Left ventricle myocardium superior (tissue), 1 donor: ENCODE measurements at places on chromosomes 2 and 18. TPM values are rescaled to one million over a fixed set of nuclear protein-coding genes. Genes with fewer than 3 reads are reported as not detected.
A peak's percentile ranks its signal among the peaks of the same experiment; 100 is the strongest.

GRCh38 chr2:233448220-233448559 lies 93.9 kb downstream of the DGKD start:
- no peak for DNase-seq

CHST9 gene
- total RNA-seq, result 7.0 TPM

GRCh38 chr2:79248776-79249175 lies 89.2 kb upstream of the REG3A start:
- no peak for DNase-seq

- DNase-seq, result no peak
These were observed 43.4 kb downstream of the CABLES1 start for GRCh38 chr18:23178661-23179081.

- DNase-seq, result no peak
These were observed 8.1 kb upstream of the NFATC1 start for GRCh38 chr18:79387615-79388014.

GRCh38 chr2:132593171-132593570 lies 76.8 kb downstream of the LYPD1 start:
- no peak for DNase-seq

- no peak for DNase-seq
These were observed 933.6 kb upstream of the FANCL start for GRCh38 chr2:59174536-59175243.

GRCh38 chr2:219961947-219962498 lies 334.6 kb downstream of the SLC4A3 start:
- no peak for DNase-seq

DNA sequence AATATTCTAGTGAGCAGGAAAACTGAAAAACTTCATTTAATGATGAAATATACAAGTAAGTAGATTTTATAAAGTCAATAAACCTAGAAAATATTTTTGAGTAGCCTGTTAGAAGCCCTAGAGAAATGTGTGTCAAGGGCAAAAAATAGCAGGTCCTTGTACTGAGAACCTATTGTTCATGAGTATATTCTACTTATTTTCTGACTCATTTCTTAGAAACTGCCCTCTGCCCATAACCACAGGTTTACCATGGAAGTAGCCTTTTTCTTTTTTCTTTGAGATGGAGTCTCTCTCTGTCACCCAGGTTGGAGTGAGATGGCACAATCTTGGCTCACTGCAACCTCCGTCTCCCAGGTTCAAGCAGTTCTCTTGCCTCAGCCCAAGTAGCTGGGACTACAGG lies 19.4 kb upstream of the SELENOI start:
- DNase-seq, result no peak

DNA sequence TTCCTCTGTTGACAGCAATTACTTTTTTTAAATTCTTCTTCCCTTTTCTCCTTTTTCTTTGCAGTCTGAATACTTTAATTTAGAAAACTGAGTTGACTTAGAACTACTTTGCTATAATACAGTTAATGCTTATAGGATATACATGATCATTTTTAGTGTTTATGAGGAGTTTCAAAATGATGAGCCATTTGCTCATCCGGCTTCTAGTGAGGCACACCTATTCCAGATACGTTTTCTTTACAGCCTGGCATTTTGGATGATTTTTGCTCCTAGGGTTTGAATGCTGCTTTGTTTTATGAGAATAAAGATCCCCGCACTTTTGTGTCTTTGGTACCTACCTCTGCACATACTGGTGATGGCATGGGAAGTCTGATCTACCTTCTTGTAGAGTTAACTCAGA lies 52.8 kb downstream of the EIF5B start:
- DNase-seq, result no peak

MAL gene
- total RNA-seq, result 3.9 TPM

DNA sequence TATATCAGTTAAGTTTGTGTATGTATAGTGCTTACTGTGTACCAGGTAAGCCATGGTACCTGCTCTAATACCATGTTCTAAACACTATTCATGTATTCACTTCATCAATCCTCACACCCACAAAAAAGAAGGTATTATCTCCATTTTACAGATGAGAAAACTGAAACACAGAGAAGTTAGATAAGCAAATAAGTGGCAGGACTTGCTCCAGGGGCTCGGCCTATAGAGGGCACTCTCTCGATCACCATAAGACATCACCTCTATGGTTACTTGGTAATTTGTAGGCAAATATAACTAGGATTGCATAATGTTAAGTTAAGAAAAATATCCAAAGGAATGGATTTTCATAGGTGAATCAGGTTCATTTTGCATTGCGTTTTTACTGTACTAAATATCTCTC lies 118.1 kb upstream of the FN1 start:
- DNase-seq, result no peak

SCN9A gene
- 1.3 TPM for total RNA-seq

RFX8 gene
- total RNA-seq, result not detected

DNA sequence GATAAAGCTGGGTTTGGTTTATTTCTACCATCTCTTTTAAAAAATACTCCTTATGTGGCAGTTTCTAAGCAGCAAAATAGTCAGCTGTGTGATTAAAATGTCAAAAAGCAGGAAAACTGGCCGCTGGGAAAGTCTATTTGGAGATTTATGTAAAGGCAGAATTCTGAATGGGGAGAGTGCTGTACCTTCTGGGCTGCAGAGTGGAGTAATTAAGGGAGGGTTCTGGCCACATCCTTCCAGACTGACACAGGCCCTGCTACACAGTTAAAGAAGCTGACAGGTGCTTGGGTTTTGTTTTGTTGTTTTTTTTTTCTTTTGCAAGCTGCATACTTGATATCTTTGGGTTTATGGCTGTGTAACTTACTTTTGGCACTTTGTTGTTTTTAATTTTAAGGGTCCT lies 157.2 kb downstream of the WDSUB1 start:
- DNase-seq, result no peak

GRCh38 chr2:173755798-173756197 lies 209.4 kb downstream of the SP3 start:
- no peak for DNase-seq

DNA sequence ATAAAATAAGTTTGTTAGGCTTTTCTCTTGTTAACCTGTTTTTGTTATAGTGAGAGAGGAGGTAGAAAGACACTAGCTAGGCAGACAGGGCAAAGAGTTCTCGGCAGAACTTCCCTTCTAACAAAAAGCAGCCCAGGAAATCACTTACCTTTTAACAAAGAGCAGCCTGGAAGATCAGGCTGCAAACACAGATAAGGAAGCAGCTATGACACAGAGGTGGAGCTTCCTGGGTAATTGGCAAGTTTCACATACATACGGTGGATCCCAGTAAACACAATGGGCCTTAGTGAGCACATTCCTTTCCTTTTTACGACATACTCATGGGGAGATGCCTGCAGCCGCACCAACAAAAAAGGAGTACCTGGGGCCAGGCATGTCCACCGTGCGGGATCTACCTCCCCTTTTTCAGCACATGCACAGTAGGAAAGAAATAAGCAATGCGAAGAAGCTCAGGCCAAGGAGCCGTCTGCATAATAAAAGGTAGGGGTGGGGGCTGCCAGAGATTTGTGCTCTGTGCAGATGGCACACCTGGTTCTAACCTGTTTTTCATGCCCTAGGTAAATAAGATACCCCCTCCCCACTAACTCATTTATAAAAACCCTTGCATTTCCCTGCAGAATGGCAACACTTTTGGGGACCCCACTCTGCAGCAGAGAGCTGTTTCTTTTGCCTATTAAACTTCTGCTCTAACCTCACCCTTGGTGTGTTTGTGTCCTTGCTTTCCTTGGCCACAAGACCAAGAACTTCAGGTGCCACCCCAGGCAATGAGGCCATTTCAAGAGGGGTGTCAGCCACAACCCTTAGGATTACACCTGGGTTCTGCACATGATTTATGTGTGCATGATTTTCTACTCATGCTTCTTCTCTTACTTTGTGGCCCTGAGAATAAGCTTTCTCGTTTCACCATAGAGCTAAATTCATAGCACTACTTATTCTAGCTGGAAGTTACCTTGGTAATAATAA lies 26.5 kb downstream of the MDH1 start:
- no peak for DNase-seq

GRCh38 chr2:36059691-36060090 lies 295.9 kb upstream of the CRIM1 start:
- DNase-seq, result no peak

DNA sequence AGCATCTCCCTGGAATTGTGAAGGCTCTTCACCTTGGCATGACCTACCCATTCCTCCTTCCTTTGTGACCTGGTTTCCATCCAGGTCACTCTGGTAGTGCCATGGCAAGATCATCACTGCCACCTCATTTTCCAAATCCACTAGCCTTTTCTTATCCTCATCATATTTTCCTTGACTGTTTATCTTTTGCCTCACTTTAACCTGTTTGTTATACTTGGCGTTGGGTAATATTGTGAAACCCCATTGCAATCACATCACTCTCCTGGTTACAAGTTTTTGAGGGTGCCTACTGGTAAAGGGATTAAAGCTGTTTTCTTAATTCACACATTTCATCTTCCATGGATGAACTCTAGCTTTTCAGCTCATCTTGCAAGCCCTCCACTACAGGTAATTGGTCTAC lies 39.1 kb upstream of the IGFBP2 start:
- no peak for DNase-seq

DNA sequence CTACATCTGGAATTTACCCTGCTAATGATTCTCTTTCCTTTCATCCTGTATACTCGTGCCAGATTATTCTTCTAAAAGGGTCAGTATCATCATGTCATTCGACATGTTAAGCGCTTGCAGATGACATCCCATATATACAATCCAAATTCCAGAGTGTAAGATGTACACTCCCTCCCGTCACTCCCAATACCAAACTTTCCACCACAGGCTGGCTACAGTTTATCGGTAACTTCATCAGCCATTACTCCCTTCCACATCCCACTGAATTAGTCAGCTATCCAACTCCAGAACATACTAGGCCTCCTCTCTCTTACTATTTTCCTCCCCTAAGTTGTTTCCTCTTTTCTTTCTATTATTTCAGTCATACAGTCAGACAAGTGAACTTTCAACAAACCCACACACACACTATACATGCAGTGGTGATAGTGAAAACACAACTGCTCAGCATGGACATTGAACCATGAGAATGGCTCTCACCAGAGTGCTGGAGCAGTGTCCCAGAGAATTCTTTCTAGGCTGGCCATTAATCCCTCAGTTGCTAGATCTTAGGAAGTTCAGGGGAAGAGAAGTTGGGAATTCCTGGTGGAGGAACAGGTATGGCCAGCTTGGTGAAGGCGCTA lies 10.6 kb upstream of the NMI start:
- no peak for DNase-seq

DNA sequence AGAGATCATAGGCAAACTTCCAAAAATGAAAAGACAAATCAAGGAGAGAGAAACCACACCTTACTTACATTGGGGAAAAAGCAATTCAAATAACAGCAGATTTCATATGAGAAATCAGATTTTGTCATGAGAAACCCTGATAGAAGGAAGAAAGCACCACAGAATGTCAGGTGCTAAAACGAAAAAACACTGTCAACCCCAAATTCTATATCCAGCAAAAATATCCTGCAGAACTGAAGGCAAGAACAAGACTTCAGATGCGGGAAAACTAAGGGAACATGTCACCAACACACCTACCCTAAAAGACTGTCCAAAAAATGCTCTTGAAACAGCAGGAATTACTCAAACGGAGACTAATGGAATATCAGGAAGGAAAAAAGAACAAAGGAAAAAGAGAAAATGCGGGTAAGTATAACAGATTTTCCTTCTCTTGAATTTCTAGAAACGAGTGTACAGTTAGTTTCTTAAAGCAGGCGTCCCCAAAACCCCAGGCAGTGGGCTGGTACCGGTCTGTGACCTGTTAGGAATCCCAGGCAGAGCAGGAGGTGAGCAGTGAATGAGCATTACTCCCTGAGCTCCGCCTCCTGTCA lies 7.3 kb upstream of the ID2 start:
- DNase-seq, result no peak

DNA sequence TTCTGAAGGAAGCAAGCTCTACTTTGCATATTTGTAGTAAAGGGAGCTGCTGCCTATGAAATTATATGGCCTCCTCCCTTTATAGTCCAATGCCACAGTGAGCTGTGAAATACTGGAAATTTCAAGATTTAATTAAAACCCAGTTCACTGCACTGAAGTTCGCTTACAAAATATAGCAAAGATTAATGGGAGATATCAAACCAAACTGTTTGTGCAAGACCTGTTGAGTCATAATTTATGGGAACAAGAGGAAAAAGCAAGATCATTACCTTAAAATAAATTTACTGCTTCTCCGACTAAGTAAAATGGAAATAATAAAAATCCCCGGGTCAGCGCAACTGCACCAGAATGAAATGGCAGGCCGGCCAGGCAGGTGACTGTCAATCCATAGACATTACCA lies 215.5 kb upstream of the RAB6C start:
- no peak for DNase-seq

- DNase-seq, result peak; percentile 53
These were observed 463 bp downstream of the HS1BP3 start for GRCh38 chr2:20650393-20650876.

DNA sequence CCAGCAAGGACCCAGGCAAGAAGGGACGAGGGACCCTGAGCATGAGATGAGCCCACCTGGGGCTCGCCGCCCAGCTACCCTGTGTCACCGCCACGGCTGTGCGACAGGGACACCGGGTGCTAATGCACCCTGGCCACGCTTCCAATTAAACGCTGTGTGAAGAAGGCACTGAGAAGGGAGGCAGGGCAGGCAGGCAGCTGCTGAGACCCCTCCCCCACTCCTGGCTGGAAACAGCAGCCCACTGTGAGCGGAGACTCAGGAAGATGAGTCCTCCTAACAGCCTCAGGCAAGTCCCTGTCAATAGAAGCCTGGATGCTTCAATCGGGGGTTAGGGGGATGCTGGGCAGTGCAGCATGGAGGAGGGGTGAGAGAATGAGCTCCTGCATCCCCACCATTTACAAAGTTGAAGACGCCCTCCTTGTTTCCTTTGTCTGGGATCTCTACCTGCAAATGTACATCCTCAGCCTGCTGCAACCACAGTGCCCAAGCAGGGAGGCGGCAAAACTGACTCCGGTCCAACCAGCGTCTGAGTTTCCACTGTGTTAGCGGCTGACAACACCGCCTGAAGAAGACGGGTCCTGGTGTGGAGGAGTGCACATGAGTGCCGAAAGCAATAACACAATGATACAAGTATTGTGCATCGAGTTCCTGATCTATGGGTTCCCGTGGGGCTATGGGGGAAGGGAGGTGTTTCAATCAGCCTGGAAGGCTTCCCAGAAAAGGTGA lies 12.8 kb downstream of the TMEM163 start:
- no peak for DNase-seq

DNA sequence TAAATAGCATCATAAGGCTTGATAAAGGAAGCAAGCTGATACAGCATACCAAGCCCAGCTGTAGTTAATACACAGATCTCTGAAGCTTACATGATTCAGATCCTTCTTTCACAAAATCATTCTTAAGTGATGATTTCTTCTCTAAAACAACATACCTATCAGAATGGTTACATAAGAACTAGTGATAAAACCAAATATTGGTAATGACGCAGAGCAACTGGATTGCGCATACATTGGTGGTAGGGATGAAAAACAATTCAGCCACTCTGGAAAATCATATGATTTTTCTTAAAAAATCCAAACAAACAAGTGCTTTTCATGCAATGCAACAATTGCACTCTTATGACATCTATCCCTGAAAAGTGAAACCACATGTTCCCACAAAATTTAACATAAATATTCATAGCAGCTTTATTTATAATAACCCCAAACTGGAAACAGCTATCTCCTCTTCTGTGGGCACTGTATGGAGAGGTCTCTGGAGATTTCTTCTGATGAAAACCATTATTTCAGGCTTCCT lies 153.6 kb upstream of the DSEL start:
- no peak for DNase-seq

- no peak for DNase-seq
These were observed 44.5 kb downstream of the TMEM131 start for GRCh38 chr2:97951155-97951680.
